Esophagus squamous epithelium (tissue), 5 donors: ENCODE measurements at places on chromosomes 1 and 21. TPM values are rescaled to one million over a fixed set of nuclear protein-coding genes. Genes with fewer than 3 reads are reported as not detected.

The HAO2 gene
- total RNA-seq = not detected

The DEPDC1 gene
- total RNA-seq = 2.7 TPM

The PLCH2 gene
- 34.3 TPM for total RNA-seq

The COL8A2 gene
- total RNA-seq = 7.4 TPM

The TNNI3K gene
- not detected for total RNA-seq

The S100A7 gene
- 6,097 TPM for total RNA-seq

The ALX3 gene
- 0.57 TPM for total RNA-seq

The ADAMTSL4 gene
- 30.6 TPM for total RNA-seq

DNA sequence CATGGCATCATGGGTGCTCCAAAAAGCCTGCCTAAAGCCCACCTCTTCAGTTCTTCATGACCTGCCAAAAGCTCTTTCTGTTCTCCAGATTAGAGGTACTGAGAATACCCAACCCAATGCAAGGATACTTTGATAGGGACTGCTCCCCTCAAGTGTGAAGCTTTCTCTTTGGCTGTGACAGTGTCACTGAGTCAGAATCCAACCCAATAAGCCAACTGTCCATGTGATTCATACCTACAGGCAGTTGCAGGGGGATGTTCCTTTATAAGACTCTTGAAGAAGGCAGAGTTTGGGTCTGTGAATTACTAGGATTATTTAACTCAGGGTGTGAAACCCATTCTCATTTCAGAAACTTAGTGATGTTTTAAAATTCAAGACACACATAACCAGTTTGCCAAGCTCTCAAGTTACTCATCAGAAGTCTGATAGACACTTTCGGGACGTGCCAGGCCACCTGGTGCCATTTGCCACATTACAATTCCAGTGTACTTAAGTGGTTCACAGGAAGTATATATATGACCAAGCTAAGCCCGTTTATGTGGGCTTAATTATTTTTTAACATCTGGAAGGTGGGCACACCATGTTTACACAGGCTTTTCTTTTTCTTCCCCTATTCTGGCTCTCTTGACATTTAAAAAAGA, 265.8 kb downstream of the NFIA start:
- H3K36me3 ChIP-seq = peaks cover 25% of the 10 kb centered on the region
- H3K4me3 ChIP-seq = no peak overlapping the region
- no peaks in the 10 kb centered on the region for H3K27me3 ChIP-seq
- DNase-seq = no peak

- H3K27me3 ChIP-seq = peaks cover under 1% of the 10 kb centered on the region
- no peaks in the 10 kb centered on the region for H3K36me3 ChIP-seq
- H3K4me3 ChIP-seq = no peak overlapping the region
- H3K27ac ChIP-seq = peak overlapping the region; percentile 76
- DNase-seq = no peak
- H3K4me1 ChIP-seq = peaks cover 33% of the 10 kb centered on the region
Observed at GRCh38 chr1:16090076-16090826, 16.8 kb upstream of the FAM131C start.

- H3K4me1 ChIP-seq = peaks cover 21% of the 10 kb centered on the region
- no peak for DNase-seq
- H3K27me3 ChIP-seq = no peaks in the 10 kb centered on the region
- H3K27ac ChIP-seq = peak overlapping the region; percentile 43
- peaks cover 52% of the 10 kb centered on the region for H3K36me3 ChIP-seq
Observed at GRCh38 chr1:159056069-159056698, 20.4 kb downstream of the AIM2 start.

DNA sequence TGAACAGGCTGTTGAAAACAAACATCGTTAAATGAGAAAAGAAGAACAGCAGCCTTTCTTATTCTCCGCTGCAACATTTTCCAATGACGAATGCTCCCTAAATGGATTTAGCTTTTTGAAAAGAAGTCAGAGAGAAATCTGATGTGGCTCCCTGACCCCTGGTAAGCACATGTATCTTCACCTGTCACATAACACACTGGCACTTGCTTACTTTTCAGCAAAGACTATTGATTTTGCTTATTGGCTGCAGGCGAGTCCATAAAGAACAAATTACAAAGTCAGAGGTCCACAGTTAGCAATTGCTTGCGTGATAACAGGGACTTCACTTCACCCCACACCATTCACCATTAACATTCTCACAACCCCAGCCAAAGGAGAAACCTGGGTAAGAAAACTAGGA, 362.8 kb downstream of the GPATCH2 start:
- H3K27ac ChIP-seq = no peak overlapping the region
- no peaks in the 10 kb centered on the region for H3K27me3 ChIP-seq
- H3K36me3 ChIP-seq = no peaks in the 10 kb centered on the region

DNA sequence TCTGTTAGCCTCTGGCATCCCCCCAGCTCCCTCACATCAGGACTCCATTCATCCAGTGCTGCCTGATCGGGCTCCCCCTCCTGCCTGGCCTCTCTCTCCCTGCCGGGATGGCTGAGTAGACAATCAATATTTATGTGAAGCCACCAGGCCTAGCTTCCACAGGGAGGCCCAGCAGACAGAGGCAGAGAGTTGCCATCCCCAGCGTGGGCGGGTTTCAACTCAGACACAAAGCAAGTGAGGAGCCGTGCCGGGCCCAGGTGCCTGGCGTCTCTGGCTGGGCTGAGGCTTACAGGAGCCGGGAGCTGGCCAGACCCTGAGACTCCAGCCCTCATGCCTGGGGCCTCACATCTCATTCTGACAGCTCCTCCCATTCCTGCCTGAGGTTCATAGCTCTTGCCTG, 34.5 kb upstream of the ATP2B4 start:
- no peak for DNase-seq
- H3K4me1 ChIP-seq = no peaks in the 10 kb centered on the region
- H3K36me3 ChIP-seq = no peaks in the 10 kb centered on the region
- H3K27ac ChIP-seq = peak overlapping the region; percentile 2
- H3K4me3 ChIP-seq = no peak overlapping the region

DNA sequence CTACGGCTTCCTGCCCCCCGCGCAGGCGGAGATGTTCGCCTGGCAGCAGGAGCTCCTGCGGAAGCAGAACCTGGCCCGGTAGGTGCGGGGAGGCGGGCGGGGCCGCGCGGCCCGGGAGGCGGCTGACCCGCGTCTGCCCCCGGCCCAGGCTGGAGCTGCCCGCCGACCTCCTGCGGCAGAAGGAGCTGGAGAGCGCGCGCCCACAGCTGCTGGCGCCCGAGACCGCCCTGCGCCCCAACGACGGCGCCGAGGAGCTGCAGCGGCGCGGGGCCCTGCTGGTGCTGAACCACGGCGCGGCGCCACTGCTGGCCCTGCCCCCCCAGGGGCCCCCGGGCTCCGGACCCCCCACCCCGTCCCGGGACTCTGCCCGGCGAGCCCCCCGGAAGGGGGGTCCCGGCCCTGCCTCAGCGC, 16.6 kb downstream of the NOC2L start:
- H3K4me1 ChIP-seq = peaks cover 29% of the 10 kb centered on the region
- H3K27ac ChIP-seq = peak overlapping the region; percentile 40
- peak overlapping the region; percentile 69 for H3K4me3 ChIP-seq
- no peak for DNase-seq

GRCh38 chr1:208381481-208381880, 137.3 kb upstream of the PLXNA2 start:
- H3K4me1 ChIP-seq = no peaks in the 10 kb centered on the region
- no peak overlapping the region for H3K4me3 ChIP-seq
- no peaks in the 10 kb centered on the region for H3K27me3 ChIP-seq
- H3K27ac ChIP-seq = no peak overlapping the region

DNA sequence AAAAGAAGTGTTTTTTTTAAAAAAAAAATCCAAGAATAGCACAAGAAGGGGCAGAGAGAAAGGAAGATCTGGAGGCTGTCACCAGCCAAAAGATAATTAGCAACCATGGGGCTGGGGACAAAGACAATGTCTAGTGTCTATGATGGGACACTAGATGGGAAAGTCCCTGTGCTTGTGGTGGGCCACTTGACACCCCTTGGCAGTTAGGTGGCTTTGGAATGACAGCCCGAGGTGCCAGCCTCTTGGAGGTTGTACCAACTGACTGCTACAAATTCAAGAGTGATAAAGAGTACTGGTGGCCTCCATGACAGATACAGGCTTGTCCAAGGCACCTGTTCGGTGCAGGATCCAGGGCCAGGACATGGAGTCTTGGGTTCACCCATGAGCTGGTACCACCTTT, 21.6 kb downstream of the ATP2B4 start:
- H3K4me1 ChIP-seq = peaks cover 41% of the 10 kb centered on the region
- no peak overlapping the region for H3K27ac ChIP-seq
- H3K36me3 ChIP-seq = no peaks in the 10 kb centered on the region

DNA sequence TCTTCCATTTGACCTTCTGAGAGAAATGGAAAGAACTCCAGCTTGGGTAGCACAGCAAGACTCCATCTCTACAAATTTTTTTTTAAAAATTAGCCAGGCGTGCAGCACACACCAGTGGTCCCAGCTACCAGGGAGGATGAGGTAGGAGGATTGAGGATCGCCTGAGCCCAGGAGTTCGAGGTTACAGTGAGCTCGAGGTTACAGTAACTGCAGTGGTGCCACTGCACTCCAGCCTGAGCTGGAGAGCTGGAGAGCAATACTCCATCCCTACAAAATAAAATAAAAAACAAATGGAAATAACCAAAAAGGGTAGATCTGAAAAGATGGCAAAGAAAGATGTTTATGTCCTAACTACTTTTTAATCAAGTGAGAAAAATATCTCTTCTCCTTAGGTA, 14.5 kb downstream of the POGZ start:
- H3K27me3 ChIP-seq = no peaks in the 10 kb centered on the region
- no peak overlapping the region for H3K4me3 ChIP-seq
- H3K27ac ChIP-seq = no peak overlapping the region
- DNase-seq = no peak

DNA sequence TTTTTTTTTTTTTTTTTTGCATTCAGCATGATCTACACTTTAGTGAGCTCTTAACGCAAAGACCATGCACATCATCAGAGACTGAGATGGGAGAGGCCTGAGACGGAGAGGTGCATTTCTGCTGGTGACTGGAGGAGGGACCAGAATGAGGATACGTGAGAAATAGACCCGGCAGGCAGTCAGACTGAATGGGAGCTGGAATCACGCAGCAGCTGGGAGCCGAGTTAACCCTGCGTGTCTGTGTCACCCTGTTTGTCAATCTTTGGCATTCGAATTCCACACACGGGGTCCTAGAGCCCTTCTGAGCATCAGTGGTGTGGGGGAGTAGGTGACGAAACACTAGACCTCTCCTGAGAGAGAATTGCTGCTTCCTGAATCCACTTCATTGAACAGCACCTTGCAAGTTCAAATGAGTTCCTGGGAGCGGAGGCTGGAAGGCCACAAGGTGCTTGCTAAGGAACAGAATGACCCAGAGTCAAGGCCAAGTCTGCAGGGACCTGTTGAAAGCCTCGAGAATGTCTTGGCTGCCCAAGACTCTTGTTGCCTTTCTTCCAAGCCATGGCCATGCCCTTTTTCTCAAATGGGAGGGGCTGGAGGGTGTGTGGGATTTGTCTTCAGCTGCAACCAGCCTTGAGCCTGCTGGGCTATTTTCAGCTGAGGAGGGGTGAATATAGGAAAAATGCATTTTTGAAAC, 123.3 kb downstream of the CNIH3 start:
- DNase-seq = no peak
- no peaks in the 10 kb centered on the region for H3K27me3 ChIP-seq
- H3K27ac ChIP-seq = no peak overlapping the region
- H3K36me3 ChIP-seq = no peaks in the 10 kb centered on the region

- no peaks in the 10 kb centered on the region for H3K36me3 ChIP-seq
- DNase-seq = no peak
- H3K4me3 ChIP-seq = no peak overlapping the region
Observed at GRCh38 chr1:71037829-71038620, 9.6 kb downstream of the PTGER3 start.

DNA sequence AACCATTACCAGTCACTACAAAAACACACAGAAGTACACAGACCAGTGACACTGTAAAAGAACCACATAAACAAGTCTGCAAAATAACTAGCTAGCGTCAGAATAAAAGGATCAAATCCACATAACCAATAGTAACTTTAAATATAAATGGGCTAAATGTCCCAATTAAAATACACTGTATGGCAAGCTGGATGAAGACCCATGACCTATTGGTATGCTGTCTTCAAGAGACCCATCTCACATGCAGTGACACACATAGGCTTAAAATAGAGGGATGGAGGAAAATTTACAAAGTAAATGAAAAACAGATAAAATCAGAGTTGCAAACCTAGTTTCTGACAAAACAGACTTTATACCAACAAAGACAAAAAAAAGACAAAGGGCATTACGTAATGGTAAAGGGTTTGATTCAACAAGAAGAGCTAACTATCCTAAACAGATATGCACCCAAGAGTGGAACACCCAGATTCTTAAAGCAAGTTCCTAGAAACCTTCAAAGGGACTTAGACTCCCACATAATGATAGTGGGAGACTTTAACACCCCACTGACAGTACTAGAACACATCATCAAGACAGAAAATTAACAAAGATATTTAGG, 196.9 kb downstream of the TBX15 start:
- H3K27ac ChIP-seq = no peak overlapping the region
- no peaks in the 10 kb centered on the region for H3K27me3 ChIP-seq
- DNase-seq = no peak
- no peak overlapping the region for H3K4me3 ChIP-seq
- no peaks in the 10 kb centered on the region for H3K36me3 ChIP-seq

- H3K4me3 ChIP-seq = no peak overlapping the region
- H3K4me1 ChIP-seq = no peaks in the 10 kb centered on the region
- no peaks in the 10 kb centered on the region for H3K27me3 ChIP-seq
Observed at GRCh38 chr1:100398648-100399047, 46.3 kb downstream of the CDC14A start.

DNA sequence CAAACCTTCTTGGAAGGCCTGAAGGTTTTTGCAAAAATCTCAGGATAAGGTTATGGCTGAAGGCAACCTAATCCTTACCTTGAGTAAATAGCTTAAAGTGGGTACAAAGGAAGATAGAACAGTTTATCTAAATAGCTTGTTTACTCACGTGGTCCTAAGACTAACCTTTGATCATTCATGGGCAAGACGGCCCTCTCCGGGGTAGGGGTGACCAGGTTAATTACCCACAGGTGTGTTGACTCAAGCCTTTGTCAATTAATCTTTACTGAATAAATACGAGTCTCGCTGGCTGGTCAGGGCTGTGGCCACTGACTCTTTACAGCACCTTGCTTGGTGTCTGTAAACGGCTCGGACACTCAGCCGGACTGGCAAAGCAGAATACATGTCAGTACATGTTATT, 10.8 kb downstream of the AADACL4 start:
- no peaks in the 10 kb centered on the region for H3K36me3 ChIP-seq
- H3K4me3 ChIP-seq = no peak overlapping the region
- H3K4me1 ChIP-seq = no peaks in the 10 kb centered on the region
- H3K27ac ChIP-seq = no peak overlapping the region

GRCh38 chr1:225996946-225997545, 2.1 kb downstream of the SDE2 start:
- H3K4me1 ChIP-seq = peaks cover 61% of the 10 kb centered on the region
- no peak for DNase-seq
- peak overlapping the region; percentile 97 for H3K27ac ChIP-seq
- peak overlapping the region; percentile 89 for H3K4me3 ChIP-seq

GRCh38 chr1:93635614-93636543, 45.8 kb downstream of the BCAR3 start:
- no peak overlapping the region for H3K27ac ChIP-seq
- H3K36me3 ChIP-seq = no peaks in the 10 kb centered on the region
- no peak for DNase-seq
- H3K4me3 ChIP-seq = no peak overlapping the region
- H3K4me1 ChIP-seq = no peaks in the 10 kb centered on the region

GRCh38 chr1:107557095-107557494, 407.9 kb downstream of the VAV3 start:
- no peak for DNase-seq
- no peaks in the 10 kb centered on the region for H3K27me3 ChIP-seq
- H3K4me3 ChIP-seq = no peak overlapping the region
- H3K27ac ChIP-seq = no peak overlapping the region
- H3K4me1 ChIP-seq = peaks cover 3% of the 10 kb centered on the region
- H3K36me3 ChIP-seq = no peaks in the 10 kb centered on the region
